ENCODE measurements at places on chromosomes 7 and 10.

DNA sequence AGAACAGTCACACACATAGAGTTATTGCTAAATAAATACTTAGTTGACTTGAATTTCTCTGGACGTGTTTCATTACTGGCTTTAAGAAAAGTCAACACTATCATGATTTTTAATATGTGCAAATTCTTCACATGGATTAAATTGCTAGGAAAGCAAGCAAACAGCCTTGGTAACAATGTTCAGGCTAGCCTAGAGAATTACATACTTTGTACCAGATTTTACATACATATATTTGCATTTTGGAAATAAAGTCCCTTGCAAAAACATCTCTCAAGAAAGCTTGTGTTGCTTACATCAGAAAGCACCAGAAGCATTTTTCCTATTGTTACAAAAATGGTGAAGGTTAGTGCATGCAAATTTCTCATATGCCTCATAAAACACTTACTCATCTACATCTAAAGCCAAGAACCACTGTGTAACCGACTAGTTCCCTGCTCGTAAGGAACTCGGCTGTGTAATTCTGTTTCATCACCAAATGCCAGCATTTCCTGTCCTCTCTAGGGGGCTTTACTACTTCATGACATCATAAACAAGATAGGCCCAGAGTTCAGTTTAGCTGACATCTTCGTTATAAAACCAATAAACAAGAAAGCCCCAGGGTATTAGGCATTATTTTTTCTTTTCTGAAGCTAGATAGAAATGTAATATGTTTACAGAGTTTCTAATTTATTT lies 87.8 kb downstream of the CFAP58 start:
- DNase-seq: no peak

GRCh38 chr10:79084012-79084971 lies 15.5 kb downstream of the ZMIZ1 start:
- no peak for DNase-seq

GRCh38 chr10:104259999-104260774 lies 5.5 kb downstream of the GSTO1 start:
- no peak for DNase-seq

DNA sequence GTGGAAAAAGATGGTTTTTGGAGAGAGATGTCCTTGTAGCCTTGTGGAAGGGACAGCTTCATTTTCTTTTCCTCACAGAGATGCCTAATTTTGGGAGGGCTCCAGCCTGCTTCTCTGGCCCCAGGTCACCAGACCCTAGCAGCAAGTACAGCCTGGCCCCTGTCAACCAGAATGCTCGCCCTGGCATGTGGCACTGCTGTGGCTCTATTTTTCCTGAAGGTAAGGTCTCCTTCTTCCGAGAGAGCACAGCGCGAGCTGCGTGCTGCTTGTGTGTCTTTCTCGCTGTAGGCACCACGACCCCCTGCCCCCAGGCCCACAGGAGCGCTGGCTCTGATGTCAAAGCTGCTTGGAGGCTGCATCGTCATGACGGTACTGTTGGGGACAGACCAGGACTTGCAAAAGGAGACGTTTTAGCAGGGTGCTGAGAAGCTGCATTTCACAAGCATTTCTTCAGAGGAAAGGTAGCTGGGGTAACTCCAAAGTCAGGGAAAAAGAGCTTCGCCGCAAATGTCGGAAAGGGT lies 58.7 kb downstream of the CLEC2L start:
- no peak for DNase-seq

- no peak for DNase-seq
These were observed 156.9 kb downstream of the AKR1D1 start for GRCh38 chr7:138233189-138233588.

- DNase-seq: no peak
These were observed 47.2 kb downstream of the PWWP2B start for GRCh38 chr10:132443983-132444876.

- no peak for DNase-seq
These were observed 101.0 kb downstream of the MYL10 start for GRCh38 chr7:101527844-101528667.

DNA sequence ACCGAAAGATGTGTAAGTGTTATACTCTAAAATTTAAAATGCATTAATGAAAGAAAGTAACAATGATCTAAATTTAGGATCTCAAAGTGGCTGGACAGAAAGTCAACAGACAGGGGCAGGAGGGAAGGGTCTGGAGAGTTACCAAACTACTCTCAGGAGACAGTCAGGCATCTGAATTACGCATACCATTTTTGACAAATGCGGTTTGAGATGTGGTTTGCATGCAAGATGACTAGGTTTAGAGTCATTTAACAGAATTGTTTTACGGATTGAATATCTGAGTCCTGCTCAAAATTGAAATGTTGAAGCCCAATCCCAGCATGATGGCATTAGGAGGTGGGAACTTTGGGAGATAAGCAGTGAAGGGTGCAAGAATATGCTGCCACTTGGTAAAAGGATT lies 314.1 kb downstream of the WDR11 start:
- no peak for DNase-seq

DNA sequence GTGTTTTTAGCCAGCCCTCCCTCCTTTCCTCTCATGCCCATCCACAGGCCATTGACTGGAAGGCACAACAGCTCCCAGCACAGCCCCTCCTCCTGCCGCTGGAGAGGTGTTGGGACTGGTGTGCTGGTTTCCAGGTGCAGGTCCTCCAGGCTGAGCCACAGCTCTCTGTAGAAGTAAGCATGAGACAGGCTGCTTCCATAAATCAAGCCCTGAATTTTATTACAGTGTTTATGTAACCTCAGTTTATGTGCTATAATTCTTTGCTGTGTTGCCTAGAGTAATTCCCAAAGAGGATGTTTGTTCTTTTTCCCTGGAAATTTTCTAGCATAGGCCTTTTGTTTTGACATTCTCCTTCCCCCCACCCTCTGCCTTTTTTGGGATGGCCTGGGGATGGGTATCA lies 445.8 kb downstream of the AUTS2 start:
- no peak for DNase-seq

GRCh38 chr10:30742471-30742870 lies 112.9 kb upstream of the LYZL2 start:
- no peak for DNase-seq
